ENCODE measurements at places on chromosomes 4 and X.

- no peak for DNase-seq
Measured at GRCh38 chr4:37860266-37860665, 30.6 kb upstream of the TBC1D1 start.

- no peak for DNase-seq
Measured at GRCh38 chr4:152488246-152488645, 47.6 kb downstream of the FBXW7 start.

- DNase-seq = no peak
Measured at GRCh38 chr4:82425478-82425877, 4.8 kb downstream of the HNRNPDL start.

DNA sequence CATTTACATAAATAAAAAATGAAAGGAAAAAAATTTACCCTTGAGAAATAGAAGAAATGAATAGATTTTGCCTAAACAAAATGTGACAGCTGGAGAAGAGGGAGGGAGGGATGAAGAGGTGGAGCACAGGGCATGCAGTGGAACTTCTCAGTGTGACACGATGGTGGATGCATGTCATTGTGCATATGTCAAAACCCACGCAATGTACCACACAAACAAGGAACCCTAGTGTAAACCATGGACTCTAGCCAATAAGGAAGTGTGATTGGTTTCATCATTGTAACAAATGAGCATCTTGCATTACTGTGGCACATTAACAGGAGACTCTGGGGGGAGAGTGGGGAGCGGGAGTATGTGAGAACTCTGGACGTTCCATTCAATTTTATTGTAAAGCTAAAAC is 58.6 kb downstream of the GATB start:
- DNase-seq = no peak

DNA sequence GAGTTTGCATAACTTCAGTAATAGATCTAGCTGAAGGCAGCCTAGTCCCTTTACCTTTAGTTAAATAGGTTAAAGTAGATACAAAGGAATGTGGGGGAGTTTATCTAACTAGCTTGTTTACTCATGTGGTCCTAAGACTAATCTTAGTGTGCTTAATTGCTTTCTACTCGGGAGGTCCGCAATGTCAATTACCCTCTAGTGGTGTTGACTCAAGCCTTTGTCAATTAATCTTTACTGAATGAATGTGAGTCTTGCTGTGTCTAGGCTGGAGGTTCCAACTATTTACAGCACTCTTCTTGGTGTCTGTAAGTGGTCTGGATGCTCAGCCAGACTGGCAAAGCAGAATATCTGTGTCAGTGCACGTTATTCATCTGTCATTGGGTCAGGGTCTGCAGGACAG is 17.9 kb upstream of the YTHDC1 start:
- DNase-seq = no peak

DNA sequence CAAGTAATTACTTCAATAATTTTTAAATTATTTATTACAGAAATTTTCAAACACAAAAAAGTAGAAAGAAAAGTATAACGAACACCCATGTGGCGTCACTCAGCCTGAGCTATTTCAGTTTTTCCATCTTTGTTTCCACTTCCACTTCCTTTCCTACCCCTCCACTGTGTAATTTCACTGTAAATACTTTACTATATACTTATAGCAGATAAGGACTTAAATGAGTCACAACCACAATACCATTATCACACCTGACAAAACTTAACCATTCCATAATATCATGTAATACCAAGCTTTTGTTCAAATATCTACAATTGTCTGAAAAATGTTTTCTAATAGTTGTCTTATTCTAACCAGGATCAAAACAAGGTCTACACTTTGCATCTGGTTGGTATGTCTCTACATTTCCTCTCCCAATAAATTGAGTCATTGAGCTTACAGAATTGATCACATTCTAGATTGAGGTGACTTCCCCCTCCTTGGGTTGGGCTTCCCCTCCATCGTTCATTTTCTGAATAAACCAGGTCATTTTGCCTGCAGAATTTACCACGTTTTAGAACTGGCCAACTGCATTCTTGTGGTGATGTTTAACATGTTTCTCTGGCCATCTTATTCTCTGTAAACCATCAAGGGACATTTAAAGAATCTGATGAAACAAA is 48.7 kb downstream of the ATP10D start:
- no peak for DNase-seq

- DNase-seq = no peak
Measured at GRCh38 chr4:38582445-38582844, 81.6 kb upstream of the KLF3 start.

GRCh38 chr4:7121174-7121573 is 53.3 kb upstream of the GRPEL1 start:
- no peak for DNase-seq

DNA sequence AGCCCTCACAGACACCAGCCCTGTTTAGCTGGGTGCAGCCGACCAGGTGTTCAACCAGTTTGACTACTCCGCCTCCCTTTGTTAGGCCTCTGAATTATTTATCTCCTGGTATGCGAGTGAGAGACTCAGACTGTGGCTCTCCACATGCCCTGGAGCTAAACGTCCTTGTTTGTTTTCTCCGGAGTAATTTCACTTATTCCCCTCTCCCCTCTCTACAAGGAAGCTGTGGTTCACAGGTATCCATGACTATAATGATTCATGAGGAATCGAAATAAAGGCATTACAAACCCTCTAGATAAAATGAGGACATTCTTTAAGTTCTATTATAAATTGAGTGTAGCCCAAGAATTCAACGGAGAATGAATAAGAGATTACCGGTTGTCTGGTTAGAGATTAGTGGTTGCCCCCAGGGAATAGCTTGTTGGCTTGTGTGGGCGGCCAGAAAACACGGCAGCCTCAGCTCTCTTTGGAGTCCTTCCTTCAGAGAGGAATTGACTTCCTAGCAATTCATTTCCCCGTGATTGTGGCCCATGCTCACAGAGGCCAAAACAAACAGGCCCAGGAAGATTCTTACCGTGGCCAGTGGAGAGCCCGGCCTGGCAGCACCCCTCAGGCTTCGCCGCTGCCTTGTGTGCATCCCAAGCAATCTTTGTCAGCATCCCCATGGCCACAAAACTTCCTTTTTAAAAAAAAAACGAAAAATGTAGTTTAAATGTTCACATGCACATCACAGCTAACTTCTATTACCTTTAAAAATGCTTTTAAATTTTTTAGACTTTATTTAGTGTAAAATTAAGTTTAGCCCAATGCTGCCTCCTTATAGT is 60.2 kb upstream of the CBR4 start:
- DNase-seq = peak; percentile 49

DNA sequence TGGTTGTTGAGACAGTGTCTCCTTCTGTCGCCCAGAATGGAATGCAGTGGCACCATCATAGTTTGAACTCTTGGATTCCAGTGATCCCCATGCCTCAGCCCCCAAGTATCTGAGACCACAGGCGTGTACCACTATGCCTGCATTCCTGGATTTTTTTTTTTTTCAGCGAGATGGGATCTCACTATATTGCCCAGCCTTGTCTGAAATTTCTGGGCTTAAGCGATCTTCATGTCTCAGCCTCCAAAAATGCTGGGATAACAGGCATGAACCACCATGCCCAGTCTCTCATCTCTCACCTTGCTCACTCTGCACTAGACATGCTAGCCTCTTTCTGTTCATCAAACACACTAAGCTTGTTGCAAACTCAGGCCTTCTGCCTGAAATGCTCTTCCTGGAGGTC is 104.1 kb downstream of the UBE2K start:
- DNase-seq = no peak

DNA sequence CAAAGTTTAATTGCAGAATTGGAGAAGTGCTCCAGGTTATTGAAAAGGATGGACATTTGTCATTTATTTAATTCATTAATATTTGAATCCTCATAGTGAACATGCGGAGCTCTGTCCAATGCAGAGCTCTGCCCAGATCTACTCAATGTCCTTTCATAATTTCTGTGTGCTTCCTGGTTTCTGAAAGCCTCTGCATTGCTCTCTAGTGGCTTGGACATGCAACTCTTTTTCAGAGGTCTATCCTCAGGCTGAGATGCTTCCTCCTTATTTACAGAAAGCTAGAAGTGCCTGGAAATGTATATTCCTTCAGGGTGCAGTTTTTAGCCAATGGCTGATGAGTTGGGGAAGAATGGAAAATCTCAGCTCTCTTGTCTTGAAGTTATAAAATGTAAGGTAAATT is 786.1 kb upstream of the AADAT start:
- no peak for DNase-seq

- no peak for DNase-seq
Measured at GRCh38 chrX:151702026-151702714, 6.9 kb downstream of the PRRG3 start.

GRCh38 chr4:168257768-168258167 is 60.8 kb downstream of the DDX60 start:
- DNase-seq = no peak

DNA sequence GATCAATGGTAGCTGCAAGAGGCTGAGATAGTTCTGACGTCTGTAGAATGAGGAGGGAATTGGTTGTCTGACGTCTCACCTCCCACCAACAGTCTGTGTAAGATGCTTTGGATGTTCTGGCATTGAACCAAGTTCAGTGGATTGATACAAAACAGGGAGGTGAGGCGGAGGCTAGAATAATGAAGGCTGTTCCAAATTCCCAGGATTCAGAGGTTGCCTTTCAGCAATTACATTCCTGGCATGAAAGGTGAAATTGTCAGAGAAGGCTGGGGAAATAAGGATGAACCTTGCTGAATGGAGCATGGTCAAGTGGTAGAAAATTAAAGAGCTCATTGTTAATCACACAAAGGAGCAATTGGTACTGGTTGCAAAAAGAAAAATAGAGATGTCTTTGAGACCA is 241.6 kb downstream of the FBXW7 start:
- no peak for DNase-seq

- no peak for DNase-seq
Measured at GRCh38 chrX:19956306-19956705, 34.6 kb downstream of the BCLAF3 start.

DNA sequence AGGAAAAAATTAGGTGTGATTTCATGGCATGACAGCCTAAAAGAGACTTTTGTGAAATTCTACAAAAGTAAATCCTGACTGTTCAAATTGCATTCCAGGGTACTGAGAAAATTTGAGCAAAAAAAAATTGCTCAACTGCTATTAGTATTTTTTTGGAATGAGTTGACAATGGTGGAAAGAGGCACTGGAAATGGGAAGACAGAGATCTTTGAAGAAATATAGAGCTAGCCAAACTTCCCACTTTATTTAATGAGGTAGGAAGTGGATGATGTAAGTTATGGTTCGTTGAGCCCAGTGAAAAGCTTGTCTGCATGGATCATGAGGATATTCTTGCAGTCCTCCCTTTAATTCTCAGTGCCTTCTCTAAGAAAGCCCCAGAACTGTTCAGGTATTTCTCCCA is 183.8 kb downstream of the PTTG2 start:
- DNase-seq = no peak

DNA sequence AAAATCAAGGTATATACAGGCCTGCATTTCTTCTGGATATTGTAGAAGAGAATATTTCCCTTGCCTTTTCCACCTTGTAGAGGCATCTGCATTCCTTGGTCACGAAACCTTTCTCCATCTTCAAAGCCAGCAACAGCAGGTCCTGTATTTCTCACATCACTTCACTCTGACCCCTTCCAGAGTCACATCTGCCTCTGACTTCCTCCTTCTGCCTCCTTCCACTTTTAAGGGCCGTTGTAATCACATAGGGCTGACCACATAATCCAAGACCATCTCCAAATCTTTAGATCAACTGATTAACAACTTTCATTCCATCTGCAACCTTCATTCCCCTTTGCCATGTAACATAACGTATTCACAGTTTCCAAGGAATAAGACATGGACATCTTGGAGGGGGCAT is 38.3 kb upstream of the NDP start:
- DNase-seq = no peak

- no peak for DNase-seq
Measured at GRCh38 chr4:1975880-1976279, 32.9 kb downstream of the NELFA start.

DNA sequence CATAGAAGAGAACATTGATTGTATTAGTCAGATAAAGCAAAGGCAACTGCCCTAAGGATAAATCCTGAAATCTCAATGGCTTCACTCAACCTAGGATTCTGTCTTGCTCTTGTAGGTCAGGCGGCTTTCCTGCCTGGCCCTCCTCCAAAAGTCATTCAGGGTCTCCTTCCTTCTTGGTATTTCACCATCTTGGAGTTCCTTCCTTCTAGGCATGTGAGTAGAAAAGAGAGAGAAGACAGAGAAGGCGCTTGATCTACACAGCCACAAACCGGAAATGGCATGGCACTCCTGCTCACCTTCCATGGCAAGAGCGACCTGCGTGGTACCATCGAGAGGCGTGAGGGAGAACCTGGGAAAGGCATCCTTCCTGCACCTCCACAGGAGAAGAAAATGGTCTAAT is 45.3 kb upstream of the HELT start:
- no peak for DNase-seq

DNA sequence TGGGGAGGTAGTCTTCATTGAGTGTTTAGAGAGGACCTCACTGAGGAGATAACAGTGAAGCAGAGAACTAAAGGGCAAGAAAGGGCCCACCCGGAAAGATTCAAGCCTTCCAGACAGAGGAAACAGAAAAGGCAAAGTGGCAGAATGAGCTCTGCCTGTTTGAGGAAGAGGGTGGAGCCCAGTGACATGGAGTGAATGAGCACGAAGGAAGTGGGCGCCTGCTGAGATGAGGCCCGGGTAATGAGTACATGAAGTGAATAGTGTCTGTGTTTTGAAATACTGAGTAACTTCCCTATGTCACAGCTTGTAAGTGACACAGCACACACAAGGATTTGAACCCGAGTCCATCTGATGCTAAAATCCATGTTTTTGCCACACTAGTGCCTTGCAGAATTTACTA is 32.5 kb upstream of the TLR2 start:
- DNase-seq = no peak

GRCh38 chr4:2849267-2850152 is 5.9 kb downstream of the ADD1 start:
- no peak for DNase-seq

- no peak for DNase-seq
Measured at GRCh38 chr4:83323136-83323535, 11.5 kb downstream of the HPSE start.

DNA sequence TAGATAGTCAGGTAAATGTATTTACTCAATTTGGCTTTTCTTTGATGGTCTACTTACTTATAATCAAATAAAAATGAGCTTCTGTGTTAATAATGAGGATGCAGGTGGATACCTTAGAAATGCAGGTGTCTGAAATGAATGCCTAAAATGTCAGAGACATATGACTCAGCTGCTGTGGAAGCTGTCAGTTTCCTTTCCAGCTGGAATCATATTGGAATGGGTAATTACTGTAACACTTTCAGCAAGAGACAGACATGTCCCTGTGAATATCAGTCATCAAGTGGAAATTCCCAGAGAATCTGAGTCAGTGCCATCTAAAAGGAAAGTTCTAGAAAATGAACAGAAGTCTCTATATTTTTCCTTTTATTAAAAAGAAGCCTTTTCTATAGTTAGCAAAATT is 783.0 kb upstream of the AADAT start:
- no peak for DNase-seq

DNA sequence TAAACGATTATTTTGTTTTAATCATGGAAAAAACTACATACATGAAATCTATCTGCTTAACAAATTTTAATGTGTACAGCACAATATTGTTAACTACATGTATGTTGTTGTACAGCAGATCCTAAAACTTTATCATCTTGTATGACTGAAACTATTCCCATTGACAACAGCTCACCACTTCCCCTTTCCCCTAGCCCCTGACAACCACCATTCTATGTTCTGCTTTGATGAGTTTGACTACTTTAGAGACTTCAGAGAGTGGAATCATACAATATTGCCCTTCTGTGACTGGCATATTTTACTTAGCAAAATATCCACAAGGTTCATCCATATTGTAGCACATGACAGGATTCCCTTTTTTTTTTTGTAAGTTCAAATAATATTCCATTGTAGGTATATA is 185.9 kb downstream of the CFAP299 start:
- no peak for DNase-seq

- no peak for DNase-seq
Measured at GRCh38 chrX:29295987-29296680, 708.9 kb downstream of the IL1RAPL1 start.

Measured in NCI-H446 (cell line).